ENCODE measurements at places on chromosomes 5 and 9.

DNA sequence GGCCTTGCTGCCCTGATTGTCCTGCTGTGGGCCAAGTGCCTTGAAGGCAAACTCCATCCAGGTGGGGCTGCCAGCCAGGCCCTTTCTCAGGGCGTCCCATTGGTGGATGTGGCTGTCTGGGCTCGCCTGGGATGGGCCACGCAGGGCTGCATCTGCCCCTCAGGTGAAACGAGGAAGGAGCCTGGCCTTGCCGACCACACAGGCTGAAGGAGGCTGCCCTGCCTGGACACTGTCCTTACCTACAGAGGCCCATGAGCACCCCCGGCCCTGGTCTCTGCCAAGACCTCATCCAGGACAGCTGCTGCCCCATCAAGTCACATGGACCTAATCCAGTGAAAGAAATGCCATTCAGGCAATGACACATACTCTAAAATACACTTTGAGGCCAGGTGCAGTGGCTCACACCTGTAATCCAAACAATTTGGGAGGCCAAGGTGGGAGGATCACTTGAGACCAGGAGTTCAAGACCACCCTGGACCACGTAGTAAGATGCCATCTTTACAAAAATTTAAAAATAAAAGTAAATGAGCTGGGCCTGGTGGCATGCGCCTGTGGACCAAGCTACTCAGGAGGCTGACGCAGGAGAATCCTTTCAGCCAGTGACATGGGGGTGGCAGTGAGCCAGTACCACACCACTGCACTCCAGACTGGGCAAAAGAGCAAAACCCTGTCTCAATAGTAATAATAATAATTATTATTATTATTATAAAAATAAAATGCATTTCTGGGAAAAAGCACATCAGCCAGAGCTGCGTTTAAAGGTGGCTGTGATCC, 33.9 kb downstream of the PNPLA7 start:
- DNase-seq = no peak

DNA sequence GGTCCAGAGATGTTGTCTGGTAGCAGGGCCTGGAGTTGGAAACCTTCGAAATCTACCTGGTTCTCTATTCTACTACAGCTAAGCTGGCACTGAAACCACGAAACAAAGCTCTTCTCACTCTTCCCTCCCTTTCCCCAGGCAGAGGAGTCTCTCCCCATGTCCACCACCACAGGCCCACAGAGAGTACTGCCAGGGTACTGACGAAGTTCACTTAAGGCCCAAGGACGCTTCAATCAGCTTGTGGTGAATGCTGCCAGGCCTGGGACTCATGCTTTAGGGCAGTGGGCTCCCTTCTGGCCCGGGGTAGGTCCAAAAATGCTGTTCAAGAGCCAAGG, 17.3 kb upstream of the CCNB1 start:
- no peak for DNase-seq

DNA sequence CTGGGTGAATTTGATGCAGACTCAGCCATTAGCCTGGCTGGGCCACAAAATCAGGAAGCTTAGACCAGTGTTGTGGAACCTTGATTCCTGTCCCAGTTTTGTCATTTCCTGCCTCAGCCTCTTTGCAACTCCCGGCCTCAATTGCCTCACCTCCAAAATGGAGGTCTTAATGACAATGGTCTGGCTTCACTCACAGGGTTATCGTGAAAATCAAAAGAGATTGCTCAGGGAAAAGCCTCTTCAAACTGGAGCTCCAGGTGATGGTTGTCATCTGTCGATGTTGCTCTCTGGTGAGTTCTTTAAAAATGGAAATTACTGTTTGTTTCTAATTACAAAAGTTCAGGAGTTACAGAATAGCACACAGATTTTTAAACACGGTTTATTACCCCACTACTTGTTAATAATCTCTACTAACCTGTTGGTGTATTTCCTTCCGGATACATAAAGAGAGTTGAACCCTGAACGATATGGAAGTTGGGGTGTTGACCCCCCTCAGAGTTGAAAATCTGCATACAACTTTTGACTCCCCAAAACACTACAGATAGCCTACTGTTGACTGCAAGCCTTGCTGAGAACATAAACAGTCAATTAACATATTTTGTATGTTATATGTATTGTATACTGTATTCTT, 109.9 kb upstream of the CPEB4 start:
- DNase-seq = peak; percentile 30

- DNase-seq = no peak
Observed at GRCh38 chr9:18539203-18539693, 65.3 kb downstream of the ADAMTSL1 start.

All from femur (tissue), 1 donor.